NCI-H526 (cell line): ENCODE measurements at places on chromosomes 16 and 17.

- no peak for DNase-seq
Observed at GRCh38 chr16:10090816-10091215, 91.4 kb downstream of the GRIN2A start.

DNA sequence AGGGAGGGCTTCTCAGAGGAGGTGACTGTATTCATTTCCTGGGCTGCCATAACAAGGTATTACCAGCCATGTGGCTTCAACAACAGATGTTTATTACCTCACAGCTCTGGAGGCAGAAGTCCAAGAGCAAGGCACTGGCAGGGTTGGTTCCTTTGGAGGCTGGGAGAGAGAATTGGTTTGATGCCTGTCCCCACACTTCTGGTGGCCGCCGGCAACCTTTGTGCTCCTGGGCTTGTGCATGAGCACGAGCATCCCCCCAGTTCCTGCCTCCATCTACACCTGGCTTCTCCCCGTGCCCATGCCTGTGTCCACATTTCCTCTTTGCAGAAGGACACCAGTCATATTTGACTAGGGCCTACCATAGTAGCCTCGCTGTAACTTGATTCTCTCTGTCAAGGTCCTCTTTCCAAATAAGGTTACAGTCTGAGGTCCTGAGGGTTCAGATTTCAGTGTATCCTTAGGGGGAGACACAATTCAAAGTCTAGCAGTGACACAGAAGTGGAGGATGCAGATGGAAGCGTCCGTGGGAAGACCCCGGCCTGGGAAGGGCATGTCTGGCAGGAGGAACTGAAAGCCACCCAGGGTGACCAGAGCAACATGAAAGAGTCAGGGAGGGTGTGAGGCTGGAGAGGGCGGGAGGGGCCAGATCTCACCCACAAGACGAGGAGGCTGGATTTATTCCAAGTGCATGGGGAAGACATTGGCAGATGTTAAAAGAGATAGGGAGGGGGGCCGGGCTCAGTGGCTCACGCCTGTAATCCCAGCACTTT is 188.2 kb upstream of the HSBP1 start:
- DNase-seq, result no peak

GRCh38 chr16:86794216-86794864 is 216.0 kb downstream of the FOXL1 start:
- no peak for DNase-seq

GRCh38 chr16:21638573-21638975 is 13.8 kb downstream of the IGSF6 start:
- DNase-seq, result no peak

GRCh38 chr16:58654560-58655214 is 25.1 kb upstream of the CNOT1 start:
- DNase-seq, result no peak

- DNase-seq, result no peak
Observed at GRCh38 chr17:47907932-47908562, 12.0 kb downstream of the SP2 start.

GRCh38 chr16:1651094-1651973 is 26.7 kb upstream of the JPT2 start:
- no peak for DNase-seq

DNA sequence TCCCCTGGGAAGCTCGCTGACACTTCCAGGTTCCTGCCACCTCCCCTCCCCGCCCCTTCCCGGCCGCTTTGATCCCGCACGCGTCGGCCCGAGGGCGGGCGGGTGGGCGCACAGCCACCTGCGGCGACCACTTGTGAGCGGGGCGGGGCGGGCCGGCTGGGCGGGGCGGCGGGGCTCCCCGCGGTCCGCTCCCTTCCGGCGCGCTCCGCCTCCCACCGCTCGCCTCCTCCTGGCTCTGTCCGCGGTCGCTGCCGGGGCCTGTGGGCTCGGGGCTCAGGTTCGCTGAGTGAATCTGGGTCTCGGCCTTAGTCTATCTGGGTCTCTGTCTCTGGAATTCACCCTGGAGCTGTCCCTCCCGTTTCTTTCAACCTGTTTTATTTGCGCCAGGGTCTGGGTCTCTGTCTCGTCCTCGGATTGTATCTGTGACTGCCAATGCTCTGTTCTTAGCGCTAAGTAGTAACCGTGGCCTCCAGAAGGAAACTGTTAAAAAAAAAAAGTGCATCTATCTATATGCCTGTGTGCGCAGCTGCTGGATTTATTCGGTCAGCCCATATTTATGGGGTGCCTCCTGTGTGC is 2.7 kb upstream of the HES7 start:
- DNase-seq, result no peak

DNA sequence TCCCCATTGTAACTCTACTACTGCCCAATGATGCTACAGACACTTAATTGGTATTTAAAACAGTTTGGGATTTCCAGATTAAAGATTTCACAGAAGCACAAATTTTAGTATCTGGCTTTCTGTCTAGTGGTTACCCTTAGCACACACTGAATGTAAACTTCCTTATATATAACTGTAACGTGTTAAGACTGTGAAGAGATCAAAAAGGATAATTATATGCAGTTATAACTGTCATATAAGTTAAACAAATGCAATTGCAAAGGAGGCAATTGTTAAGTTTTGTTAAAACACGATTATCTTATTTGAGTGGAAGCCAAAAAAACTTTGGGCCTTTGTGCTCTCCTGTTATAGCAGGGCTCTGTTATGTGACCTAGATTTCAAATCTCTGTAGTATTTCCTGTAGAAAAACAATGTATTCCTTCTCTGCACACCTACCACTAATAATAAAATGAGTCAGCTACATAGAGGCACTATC is 147.9 kb downstream of the STXBP4 start:
- DNase-seq, result no peak

DNA sequence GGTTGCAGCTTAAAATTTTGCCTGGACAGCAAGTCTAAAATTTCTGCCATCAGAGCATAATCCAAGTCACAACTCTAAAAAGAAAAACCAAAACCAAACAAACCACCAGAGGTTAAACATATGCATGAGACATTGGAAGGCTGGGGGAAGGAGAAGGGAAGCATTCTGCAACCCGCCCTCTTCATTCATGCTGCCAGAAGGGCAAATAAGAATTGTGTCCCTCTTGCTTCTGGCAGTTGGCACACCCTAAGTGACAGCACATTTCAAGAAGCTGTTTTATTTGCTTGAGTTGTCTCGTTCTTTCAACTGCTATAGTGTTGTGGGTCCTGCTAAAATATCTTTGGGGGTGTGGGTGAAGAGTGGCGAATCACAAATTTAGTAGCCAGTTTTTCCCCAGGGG is 99.6 kb downstream of the SKAP1 start:
- DNase-seq, result no peak

DNA sequence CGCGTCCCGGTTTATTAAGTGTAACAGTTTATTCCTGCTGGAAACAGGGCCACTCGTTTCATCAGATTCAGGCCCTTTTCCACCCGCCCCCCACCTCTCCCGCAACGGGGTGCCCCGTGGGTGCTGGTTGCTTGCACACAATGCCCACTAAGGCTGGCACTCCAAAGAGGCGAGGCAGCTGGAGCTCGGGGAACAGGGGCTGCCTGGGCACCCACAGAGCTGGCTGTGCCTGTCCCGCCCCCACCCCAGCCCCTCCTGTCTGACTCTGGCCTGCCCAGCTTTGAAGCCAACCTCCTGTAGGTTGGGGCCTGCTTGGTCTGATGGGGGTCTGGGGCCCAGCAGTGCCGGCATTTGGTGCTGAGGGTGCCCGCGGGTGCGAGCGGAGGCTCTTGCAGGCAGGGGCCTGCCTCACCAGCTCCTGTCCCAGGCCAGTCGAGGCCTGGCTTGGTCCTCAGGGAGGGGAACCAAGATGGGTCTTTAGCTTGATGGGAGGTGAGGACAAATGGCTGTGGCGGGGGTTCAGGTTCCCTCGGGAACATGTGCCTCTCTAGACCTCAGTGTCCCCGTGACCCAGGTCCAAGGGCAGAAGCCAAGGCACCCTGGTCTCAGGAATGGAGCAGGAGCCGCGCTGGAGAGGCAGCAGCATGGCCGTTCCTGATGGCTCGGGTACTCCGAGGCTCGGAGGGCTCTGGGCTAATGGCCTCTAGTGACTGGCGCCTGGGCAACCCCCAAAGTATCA is 20.1 kb downstream of the MYBBP1A start:
- DNase-seq, result no peak

GRCh38 chr16:24671455-24671954 is 57.9 kb upstream of the TNRC6A start:
- DNase-seq, result no peak

- DNase-seq, result no peak
Observed at GRCh38 chr16:89741342-89742014, 20.1 kb downstream of the ZNF276 start.

GRCh38 chr17:39170558-39170957 is 4.6 kb upstream of the ARL5C start:
- DNase-seq, result no peak

- no peak for DNase-seq
Observed at GRCh38 chr16:46757339-46758050, 9.4 kb upstream of the MYLK3 start.

- DNase-seq, result no peak
Observed at GRCh38 chr17:33847900-33848299, 407.2 kb upstream of the CCL2 start.

GRCh38 chr17:2706911-2707510 is 4.6 kb downstream of the CLUH start:
- DNase-seq, result no peak

DNA sequence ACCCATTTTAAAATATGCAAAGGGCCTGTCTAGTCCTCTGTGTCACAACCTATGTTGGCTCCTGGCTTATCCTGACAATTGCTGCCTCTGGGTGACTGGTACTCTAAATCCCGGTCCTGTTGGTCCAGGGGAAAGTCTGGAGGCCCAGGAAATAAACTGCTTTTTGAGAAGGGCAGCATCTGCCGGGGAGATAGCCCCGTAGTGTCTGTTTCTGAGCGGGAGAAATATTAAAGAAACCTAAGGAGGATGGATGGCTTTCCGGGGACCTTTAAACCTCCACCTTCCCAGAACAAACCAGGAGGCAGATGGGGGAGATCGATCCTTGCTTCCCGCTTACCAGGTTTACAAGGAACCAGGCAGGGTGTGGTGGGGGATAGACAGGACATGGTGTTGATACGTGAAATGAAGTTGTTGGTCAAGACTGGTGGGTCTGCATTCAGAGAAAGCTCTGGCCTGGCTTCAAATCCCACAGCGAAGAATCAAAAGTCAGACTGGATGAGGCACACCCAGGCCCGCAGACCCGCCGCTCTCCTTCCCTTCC is 3.8 kb downstream of the HOXB2 start:
- DNase-seq, result no peak

DNA sequence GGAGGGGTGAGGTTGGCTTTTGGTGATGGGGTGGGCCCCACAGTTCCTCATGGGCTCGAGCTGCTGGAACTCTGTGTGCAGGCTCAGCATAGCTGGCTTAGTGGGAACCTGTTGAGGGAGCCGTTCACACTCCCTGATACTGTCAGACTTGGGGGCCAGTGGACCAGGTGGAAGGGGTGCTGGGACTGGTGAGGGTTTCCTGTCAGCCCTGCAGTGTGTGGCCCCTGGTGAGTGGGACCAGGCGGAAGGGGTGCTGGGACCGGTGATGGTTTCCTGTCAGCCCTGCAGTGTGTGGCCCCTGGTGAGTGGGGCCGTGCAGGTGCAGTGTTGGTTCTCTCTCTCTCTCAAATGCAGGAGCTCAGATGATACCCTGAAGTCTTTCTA is 45.1 kb upstream of the ZNF750 start:
- no peak for DNase-seq

GRCh38 chr17:20010936-20011335 is 1.8 kb downstream of the SPECC1 start:
- no peak for DNase-seq

DNA sequence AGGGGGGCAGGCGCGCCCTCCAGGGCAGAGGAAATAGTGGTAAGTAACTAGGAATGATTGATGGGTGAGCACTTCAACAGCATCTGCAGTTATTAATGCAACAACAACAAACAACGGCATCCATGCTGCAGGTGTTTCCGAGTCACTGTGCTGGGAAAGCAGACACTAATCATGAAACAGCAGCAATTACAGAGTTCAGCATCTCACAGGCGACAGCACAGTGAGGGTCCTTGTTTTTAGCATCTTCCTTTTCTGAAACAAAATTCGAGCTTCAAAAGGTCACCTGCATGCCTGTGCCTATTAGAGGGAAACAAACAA is 191.9 kb downstream of the SLC39A11 start:
- no peak for DNase-seq

GRCh38 chr17:34371405-34372100 is 8.5 kb upstream of the CCL1 start:
- DNase-seq, result no peak

GRCh38 chr17:74531231-74531761 is at the start of gene CD300LB:
Gene CD300LB, minus strand, starts transcription at chr17:74531475. Its CDS starts 125 bp downstream, at chr17:74531350.
- DNase-seq, result no peak

DNA sequence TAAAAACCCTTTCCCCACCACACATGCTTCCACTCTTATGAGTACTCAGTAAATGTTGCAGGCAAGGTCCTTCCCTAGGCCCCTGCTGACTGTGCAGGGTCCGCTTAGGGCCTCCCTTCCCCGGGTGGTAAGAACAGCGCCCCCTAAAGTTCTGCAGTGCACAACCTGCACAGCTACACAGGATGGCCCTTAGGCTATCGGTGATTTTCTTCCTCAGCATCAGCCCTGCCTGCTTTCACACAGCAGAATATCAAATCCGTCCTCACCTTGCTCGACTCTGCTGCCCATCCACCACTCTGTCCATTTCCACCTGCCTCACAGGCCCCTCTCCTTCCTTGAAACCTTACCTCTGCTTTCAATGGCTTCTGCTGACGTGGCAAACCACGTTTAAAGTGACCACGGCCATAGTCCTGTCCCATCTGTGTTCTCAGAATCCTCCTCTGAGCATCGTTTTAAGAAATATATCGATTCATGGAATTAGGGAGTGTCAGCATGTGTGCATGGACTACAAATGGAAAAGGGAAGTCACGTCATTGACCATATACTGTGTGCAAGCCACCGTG is 51.4 kb upstream of the TMEM132E start:
- no peak for DNase-seq

GRCh38 chr17:5715478-5715877 is 131.2 kb upstream of the NLRP1 start:
- DNase-seq, result no peak

- no peak for DNase-seq
Observed at GRCh38 chr17:20706751-20707373, 127.3 kb downstream of the CDRT15L2 start.

- no peak for DNase-seq
Observed at GRCh38 chr17:65545705-65546523, 15.5 kb downstream of the AXIN2 start.

DNA sequence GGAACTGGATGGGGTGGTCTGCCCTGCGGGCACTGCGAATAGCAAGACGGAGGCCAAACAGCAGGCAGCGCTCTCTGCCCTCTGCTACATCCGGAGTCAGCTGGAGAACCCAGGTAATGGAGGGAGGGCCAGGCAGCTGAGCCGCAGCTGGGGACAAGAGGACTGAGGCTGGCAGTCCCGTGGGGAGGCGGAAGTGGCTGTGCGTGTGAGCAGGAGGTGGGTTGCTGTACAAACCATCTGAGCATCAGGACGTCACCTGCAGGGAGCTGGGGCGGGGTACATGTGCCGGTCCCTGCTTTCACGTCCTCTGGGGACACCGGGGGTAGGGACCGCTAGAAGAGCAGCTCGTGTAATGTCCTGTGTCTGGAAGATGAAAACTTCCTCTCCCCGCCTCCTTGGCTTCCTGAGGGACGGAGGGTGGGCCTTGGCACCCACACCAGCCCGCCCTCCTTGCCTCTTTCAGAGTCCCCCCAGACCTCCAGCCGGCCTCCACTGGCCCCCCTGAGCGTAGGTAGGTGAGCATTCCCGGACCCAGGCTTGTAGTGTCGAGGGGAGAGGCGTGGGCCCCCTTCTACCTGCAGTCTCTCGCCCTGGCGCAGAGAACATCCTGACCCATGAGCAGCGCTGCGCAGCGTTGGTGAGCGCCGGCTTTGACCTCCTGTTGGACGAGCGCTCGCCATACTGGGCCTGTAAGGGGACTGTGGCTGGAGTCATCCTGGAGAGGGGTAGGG is 3.7 kb downstream of the ADAD2 start:
- no peak for DNase-seq
